CD4-positive, alpha-beta memory T cell (primary cell): ENCODE measurements at places on chromosomes 4 and X.

- no peak for DNase-seq
Observed at GRCh38 chr4:37759833-37760232, 66.7 kb upstream of the PGM2 start.

GRCh38 chr4:56288663-56289062 is 98.6 kb downstream of the AASDH start:
- DNase-seq: no peak

GRCh38 chr4:86484241-86484640 is 109.9 kb upstream of the PTPN13 start:
- DNase-seq: no peak

DNA sequence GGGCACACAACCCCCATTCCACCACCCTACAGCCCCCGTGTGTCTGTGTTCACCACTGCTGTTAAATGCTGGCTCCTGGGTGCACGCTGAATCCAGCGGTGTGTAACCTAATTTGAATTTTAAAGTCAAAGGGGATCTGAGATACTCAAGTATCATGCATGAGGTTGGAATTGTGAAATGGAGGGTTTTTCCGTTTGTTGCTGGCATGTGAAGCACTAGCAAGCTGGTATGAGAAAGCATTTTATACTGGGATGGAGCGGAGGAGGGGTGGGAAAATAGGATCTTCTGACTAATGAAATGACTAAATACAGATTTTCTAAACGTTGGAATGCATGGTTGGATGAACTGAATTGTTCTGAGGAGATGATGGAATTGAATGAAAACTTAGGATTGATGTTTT is 36.9 kb upstream of the FAT1 start:
- DNase-seq: no peak

GRCh38 chrX:85114776-85115175 is 111.1 kb downstream of the APOOL start:
- no peak for DNase-seq

DNA sequence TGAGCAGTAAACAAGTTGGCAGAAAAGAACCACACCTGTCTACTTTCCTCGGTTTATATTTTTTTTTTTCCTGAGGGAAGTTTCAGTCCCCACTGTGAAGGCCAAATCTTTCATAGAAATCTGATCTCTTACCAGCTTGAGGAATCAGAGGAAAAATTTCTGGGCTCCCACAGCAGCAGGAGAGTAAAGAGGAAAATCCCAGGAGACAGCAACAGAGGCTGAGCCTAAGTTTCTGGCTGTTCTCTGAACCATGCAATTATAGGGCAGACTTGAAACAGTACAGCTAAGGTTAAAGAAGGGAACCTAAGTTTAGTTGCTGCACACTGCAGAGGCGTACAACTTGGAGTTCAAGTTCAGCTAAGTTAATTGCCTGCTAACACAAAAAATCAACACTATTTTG is 1090.9 kb upstream of the INTU start:
- DNase-seq: no peak

- no peak for DNase-seq
Observed at GRCh38 chr4:136505020-136505419, 1027.3 kb downstream of the PCDH18 start.
